ENCODE measurements at places on chromosomes 1 and 21.

DNA sequence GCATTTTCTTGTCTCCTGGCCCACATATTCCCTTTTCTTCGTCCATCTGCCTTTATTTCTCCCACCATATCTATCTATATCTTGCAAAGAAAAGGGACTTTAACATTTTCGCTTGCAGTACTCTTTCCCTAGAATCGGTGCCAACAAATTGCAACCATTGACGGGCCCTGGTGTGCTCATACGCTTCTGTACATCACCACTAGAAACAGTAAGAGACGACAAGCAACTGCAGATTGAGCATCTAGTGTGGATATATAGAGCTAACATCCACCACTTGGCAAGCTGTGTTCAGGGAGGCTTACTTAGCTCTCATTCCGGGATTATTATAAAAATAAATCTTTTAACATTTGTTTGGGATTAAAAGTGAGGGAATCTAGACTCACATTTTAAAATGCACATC lies 230.8 kb upstream of the PKN2 start:
- no peaks in the 10 kb centered on the region for H3K27me3 ChIP-seq
- no peaks in the 10 kb centered on the region for H3K36me3 ChIP-seq
- H3K4me3 ChIP-seq: no peak overlapping the region

GRCh38 chr1:178645157-178645807 lies 79.8 kb upstream of the RALGPS2 start:
- no peaks in the 10 kb centered on the region for H3K4me1 ChIP-seq
- H3K4me3 ChIP-seq: no peak overlapping the region
- DNase-seq: no peak
- no peak overlapping the region for H3K27ac ChIP-seq
- no peaks in the 10 kb centered on the region for H3K36me3 ChIP-seq

GRCh38 chr1:119046429-119046784 lies 58.3 kb upstream of the TBX15 start:
- DNase-seq: no peak
- no peak overlapping the region for H3K27ac ChIP-seq
- H3K36me3 ChIP-seq: peaks cover 4% of the 10 kb centered on the region
- no peaks in the 10 kb centered on the region for H3K4me1 ChIP-seq

GRCh38 chr1:186307445-186307844 lies 67.6 kb downstream of the TPR start:
- H3K27ac ChIP-seq: no peak overlapping the region
- H3K4me3 ChIP-seq: no peak overlapping the region
- DNase-seq: no peak
- peaks cover 11% of the 10 kb centered on the region for H3K36me3 ChIP-seq
- peaks cover 23% of the 10 kb centered on the region for H3K4me1 ChIP-seq

DNA sequence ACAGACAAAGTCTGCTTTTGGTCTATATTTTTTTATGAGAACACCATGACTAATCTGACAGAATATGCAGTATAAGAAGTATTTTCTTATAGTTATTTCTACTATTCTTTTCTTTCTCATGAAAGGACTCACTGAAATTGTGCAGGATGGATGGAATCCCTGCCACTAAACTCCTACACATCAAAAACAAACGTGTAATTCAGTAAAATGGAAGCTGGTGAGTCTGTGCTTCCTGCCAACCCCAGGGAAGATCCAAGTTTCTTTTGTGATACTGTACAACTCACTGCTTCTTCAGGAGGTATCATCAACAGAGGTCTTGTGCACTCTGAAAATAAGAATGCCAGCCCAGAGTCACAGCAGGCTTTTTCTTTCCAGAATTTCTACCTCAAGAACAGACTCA lies 241.2 kb downstream of the MRPL39 start:
- H3K27ac ChIP-seq: no peak overlapping the region
- no peak for DNase-seq
- no peaks in the 10 kb centered on the region for H3K36me3 ChIP-seq
- H3K4me1 ChIP-seq: no peaks in the 10 kb centered on the region
- H3K27me3 ChIP-seq: peaks cover 2% of the 10 kb centered on the region

Measured in activated naive CD8-positive, alpha-beta T cell treated with anti-CD3 and anti-CD28 coated beads, Interleukin-2, amount 10 ng/mL, durations not matched to agents 7 days and 5 days (primary cell).